ENCODE measurements at places on chromosomes 11 and 22.
A peak's percentile ranks its signal among the peaks of the same experiment; 100 is the strongest.

DNA sequence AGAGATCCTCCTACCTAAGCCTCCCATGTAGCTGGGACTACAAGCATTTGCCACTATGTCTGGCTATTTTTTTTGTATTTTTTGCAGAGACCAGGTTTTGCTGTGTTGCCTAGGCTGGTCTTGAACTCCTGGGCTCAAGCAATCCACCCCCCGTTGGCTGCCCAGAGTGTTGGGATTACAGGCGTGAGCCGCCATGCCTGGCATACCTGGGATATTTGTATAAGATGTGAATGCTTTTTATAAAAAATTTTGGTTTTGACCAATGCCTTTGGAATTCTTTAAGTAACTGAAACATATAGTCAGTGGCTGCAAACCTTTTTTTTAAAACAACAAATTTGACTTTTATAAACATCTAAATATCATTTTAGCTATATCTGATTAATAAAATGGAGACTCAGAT lies 42.4 kb downstream of the ADAMTS8 start:
- no peak for DNase-seq

- no peak for DNase-seq
Observed at GRCh38 chr11:24855951-24856350, 359.1 kb downstream of the LUZP2 start.

GRCh38 chr11:102345904-102346303 lies 1.1 kb upstream of the BIRC2 start:
- no peak for DNase-seq

DNA sequence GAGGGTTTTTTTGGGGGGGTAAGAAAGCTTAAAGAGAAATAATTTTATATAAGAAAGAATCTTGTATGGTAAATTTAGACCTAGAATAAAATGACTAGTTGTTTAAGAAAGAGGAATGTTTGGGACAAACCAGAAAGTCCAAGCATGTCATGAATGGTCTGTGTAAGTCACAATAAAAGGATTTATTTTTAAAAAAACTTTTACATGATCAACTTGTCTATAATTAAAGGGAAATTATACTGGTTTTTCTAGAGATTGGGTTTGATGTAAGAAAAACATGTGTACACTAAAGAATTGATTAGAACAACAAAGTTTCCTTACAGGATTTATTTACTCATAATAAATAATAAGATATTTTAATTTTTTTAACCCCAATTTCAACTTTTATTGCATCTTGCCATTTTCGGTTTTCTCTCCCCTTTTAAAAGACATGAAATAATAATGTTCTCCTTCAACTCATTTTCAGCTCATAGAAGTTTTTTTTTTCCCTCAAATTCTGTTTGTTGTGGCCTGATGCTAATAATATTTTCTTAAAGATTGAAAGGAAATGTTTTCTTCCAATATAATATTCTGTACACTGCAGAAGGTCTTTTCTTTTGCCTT lies 35.4 kb upstream of the INCENP start:
- no peak for DNase-seq

GRCh38 chr11:75014129-75014528 lies 25.4 kb downstream of the NEU3 start:
- no peak for DNase-seq

DNA sequence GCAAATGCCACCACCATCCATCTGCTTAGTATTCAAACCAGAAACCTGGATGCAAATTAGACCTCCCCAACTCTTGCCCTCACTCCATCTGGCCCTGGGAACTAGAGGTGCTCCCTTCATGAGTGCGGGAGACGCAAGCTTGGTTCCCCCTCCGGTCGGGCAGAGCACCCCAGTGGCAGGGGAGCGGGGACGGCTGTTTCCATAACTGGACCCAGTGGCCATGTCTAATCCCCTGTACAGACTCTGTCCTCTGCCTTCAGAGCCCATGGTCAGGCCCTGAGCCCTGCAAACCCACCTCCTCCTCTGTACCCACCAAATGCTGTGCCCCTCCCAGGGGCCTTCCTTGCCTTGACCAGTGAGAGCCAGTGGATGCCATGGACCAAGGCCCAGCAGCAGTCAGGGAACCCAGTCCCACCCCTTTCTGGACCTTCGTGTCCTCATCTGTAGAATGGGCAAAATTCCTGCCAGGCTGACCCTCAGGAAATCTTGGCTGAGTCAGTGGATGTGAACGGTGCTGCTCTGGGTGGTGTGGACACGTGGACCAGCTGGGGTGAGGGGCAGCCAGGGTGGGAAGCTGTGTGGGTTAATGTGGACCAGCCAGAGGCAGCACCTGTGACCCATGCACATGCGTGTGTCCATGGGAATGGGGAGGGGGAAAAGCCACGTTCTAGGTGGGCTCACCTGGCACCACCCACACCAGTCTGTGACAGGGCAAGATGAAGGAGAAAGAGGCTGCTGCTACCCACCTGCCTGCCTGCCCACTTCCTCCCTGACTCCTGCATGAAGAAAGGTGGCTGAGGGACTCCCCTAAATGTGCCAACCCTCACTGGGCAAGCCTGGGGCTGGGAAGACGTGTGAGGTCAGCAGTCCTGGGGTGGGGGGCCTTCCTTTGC lies 72.8 kb downstream of the LRRC32 start:
- DNase-seq, result no peak

GRCh38 chr11:134754521-134755198 lies 342.6 kb upstream of the B3GAT1 start:
- DNase-seq, result no peak

GRCh38 chr11:60813324-60813723 lies 28.2 kb downstream of the MS4A10 start:
- no peak for DNase-seq

- DNase-seq, result no peak
Observed at GRCh38 chr22:41822317-41823057, 10.4 kb upstream of the SREBF2 start.

GRCh38 chr22:36613958-36614357 lies 85.0 kb upstream of the EIF3D start:
- no peak for DNase-seq

DNA sequence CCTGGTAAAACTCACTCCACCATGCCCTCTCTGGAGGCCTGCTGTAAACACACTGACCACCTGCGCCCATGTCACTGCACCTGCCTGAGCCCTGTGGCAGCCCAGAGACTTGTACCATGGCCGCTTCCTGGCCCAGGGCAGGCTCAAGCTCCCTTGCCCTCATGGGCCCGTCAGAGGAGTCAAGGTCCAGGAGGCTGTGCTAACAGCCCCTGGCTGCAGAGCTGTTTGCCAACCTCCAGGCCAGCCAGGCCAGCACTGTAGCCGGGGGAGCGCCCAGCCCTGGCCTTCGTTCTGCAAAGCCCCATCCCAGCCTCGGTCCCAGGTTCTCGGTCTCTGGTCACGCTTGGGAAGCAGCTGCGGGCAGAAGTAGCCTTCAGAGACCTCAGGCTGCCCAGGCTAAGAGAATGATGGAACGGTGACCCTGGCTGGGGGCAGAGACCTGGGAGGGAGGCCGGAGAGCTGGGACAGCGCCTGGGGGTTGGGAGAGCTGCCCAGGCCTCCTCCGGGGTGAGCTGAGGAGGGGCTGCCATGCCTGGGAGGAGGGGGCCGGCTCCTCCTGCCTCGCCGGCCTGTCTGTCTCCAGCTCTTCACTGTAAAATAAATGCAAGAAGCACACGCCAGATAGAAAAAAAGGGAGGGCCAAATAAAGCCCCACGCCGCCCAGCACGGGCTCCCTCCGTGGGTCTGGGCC lies 11.9 kb upstream of the TCF20 start:
- no peak for DNase-seq

DNA sequence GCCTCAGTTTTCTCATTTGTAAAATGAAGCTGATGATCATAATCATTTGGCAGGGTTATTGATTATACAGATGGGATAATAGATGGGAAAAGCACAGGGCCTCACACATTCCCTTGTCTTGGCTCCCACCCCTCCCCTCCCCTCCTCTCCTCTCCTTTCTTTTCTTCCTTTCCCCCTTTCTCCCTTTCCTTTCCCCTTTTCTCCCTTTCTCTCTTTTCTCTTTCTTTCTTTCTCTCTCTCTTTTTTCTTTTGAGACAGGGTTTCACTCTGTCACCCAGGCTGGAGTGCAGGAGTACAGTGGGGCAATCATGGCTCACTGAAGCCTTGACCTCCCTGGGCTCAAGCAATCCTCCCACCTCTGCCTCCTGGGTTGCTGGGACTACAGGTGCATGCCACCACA lies 161.0 kb upstream of the NARS2 start:
- DNase-seq, result no peak

GRCh38 chr22:46450931-46451561 lies 86.4 kb downstream of the CELSR1 start:
- no peak for DNase-seq

- DNase-seq, result no peak
Observed at GRCh38 chr11:79400717-79401330, 40.0 kb downstream of the TENM4 start.

DNA sequence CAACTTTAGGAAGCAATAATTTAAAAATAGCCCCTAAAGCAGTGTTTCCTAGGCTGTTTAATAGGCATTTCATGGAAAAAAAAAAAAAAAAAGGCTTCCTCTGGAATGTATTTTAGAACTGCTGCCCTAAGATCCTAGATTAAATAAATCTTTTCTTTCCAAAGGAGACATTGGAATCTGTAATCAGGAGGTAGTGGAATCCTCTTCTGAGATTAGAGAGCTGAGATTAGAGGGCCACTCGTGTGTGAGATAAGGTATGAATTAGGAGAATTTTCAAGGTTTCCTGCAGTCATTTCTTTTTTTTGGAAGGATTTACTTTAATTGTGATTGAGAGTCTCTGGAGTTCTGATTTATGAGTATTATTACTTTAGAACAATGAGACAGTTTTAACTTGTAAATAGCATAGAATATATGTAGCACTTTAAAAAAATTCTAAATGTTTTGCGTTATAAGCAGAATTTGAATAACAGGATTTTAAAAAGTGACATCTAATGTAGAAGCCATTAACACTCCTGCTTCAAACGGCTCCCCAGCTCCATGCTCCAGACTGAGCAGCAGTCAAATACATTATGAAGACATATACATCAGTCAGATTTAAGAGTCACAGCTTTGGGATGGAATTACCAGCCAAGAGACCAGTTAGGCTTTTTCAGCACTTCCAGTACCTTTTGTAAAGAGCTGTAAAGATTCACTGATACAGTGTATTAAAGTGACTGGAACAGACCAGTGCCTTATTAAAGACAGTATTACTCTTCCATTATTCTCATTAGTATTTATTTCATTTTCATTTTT lies 5.0 kb downstream of the EED start:
- no peak for DNase-seq

DNA sequence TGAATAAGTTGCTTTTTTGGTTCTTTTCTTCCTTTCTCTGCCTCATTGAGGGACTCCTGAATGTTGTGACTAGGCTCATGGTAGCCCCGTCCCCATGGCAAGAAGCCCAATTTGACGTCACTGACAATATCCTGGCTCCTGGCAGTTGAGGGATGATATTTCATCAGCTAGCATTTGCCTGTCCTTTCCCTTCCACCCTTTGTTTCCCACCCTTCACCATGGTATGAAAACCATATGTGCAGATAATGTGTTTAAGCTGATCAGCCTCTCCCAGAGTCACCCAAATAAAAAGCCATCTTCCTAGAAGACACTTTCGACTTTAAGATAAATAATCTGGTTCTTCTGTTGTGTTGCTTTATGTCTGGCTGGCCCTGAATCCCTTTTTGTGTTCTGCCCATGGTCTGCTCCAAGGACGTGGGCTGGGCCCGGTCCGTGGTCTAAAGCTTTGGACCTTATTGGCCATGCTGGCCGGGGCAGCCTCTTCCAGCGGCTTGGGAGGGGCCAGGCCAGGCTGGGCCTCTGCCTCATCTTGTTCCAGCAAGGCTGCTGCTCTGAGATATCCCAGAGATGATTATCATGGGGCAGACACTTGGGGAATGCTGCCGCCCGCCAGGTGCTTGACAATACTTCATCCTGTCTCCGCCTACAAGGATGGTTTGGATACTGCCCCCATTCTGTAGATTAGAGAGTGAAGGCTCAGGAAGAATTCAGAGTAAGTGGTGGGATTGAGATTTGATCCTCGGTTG lies 5.1 kb downstream of the TSPAN18 start:
- DNase-seq, result no peak

DNA sequence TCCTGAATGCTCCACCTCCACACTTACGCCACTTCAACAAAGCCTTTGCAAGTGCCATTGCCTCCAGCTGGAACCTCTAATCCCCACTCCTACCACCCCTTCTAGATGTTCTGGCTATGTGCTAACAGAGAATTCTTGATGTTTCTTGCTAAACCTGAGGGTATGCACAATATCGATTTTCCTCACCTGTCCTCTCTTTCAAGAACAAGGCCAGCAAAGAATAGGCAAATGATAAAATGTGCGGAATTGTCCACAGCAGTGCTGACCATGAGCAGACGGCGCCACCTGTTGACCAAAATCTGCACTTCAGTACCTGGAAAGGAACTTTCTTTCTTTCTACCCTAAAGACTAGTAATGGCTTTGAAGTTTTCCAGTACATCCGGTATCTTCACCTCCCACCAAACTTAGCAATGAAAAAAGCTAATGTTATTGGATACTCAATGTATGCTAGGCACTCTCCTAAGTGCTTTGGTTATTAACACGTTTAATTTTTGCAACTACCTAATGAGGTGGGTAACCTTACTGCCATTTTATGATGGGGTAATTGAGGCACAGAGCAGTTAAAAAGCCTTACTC lies 3.4 kb downstream of the TIMM10 start:
- peak; percentile 63 for DNase-seq

GRCh38 chr11:115707180-115707905 lies 203.1 kb upstream of the CADM1 start:
- no peak for DNase-seq

GRCh38 chr11:67345920-67346819 lies 7.2 kb downstream of the POLD4 start:
- no peak for DNase-seq

GRCh38 chr22:23673826-23674690 lies 16.8 kb upstream of the RGL4 start:
- DNase-seq, result no peak

DNA sequence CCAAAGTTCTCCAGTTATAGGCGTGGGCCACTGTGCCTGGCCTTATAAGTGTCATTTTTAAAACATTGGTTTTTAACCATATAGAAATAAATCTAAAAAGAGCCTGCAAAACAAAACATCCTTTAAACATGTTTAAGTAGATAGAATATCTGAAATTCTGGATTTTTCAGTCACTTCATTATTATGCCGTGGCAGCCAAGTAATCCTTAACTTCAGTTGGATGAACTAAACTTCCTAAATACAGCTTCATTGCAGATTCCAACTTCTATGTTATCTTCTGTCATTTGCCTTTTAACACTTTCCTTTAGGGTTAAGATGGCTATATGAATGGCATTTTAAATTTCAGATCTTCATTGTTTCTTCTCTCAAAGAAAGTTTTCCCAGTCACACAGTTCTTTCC lies 291.4 kb downstream of the TMEM135 start:
- DNase-seq, result no peak
